SJCRH30 (cell line): ENCODE measurements at places on chromosomes 12 and 14.
A peak's percentile ranks its signal among the peaks of the same experiment; 100 is the strongest.

GRCh38 chr14:52067873-52068614 is 815 bp downstream of the NID2 start:
- no peak for DNase-seq

DNA sequence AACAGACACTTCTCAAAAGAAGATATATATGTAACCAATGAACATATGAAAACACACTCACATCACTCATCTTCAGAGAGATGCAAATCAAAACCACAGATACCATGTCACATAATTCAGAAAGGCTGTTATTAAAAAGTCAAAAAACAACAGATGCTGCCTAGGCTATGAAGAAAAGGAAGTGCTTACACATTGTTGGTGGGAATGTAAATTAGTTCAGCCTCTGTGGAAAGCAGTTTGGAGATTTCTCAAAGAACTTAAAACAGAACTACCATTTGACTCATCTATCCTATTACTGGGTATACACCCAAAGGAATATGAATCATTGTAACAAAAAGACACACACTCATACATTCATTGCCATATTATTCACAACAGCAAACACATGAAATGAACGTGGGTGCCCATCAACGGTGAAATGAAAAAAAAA is 35.1 kb downstream of the EIF2S3B start:
- no peak for DNase-seq

DNA sequence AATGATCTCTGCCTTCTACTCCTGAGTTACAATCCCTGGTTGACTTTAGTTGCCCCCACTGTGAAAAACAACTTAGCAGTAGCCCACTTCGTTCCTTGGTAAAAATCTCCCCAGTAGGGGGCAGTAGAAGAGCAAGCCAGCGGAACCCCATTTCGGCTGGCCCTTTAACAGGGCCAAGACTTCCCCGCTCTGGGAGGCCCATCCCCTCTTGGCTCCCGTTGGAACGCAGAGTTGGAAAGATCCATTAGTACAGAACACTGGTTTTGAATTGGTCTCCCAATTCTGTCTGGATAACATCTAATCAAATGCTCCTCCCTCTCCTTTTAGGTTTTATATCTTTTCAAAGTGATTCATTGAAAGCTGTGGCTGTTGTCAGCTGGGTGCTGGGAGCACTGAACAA is 1133.3 kb downstream of the BCL11B start:
- peak; percentile 35 for DNase-seq

DNA sequence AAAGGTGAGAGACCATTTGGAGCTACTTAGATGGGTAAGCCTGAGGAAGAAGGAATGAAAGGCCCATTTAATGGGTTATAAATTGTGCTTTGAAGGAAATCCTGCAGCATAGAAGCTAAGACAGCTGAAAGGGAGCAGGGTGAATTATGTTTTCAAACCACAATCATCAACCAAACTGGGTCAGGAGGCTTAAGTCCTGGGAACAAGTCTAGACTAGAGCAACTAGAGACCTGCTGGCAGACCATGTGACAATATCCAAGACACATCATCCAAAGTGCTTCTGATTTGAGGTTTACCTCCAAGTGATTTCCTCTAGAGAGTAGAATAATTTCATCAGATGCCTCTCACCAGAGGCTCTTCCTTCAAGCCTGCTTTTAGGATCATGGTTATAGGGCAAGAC is 53.7 kb downstream of the MAP3K9 start:
- peak; percentile 21 for DNase-seq

DNA sequence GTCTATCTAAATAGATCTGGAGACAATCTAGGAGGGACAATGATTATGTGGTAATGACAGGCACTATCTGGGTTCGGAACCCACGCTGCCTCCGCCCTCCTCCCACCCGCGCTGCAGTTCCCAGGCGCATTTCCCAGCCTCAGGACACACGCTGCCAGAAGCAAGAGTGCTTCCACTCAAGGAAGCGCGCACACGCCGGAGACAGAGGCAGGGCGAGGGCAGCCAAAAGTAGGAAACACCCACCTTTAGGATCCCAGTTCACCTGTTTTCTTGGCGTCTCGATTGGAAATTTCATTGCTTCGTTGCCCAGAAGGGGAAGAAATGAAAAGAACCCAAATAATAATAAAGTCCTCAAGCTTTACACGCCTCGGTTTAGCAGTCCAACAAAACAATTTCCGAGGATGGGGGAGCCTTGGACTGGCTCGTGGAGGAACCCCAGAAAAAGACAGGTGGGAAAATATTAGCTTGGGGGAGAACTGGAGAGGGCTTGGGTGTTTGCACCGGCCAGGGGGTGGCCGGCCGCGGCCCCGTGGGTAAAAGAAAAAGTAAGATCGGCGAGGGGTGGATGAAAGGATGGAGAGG is 474 bp downstream of the KCNK10 start:
- DNase-seq: peak; percentile 5

GRCh38 chr12:114347861-114348260 is 58.1 kb downstream of the TBX5 start:
- DNase-seq: no peak

DNA sequence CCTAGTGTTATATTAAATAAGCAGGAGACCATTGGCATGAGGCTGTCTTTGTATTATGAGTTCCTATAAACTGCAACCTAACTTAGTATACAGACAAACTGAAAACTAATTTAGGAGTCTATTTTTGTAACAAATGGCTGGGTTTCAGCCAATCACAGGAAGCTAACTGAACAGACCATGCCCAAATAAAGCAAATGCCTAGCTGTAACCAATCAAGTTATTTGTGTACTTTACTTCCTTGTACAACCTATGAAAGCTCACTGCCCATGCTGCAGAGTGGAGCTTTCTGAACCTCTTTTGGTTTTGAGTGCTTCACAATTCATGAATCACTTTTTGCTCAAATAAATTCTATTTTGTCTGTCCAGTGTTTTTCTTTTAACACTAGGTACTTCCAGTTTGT is 41.6 kb downstream of the GUCY2C start:
- no peak for DNase-seq

GRCh38 chr12:6458281-6459003 is 6.6 kb downstream of the TAPBPL start:
- no peak for DNase-seq

DNA sequence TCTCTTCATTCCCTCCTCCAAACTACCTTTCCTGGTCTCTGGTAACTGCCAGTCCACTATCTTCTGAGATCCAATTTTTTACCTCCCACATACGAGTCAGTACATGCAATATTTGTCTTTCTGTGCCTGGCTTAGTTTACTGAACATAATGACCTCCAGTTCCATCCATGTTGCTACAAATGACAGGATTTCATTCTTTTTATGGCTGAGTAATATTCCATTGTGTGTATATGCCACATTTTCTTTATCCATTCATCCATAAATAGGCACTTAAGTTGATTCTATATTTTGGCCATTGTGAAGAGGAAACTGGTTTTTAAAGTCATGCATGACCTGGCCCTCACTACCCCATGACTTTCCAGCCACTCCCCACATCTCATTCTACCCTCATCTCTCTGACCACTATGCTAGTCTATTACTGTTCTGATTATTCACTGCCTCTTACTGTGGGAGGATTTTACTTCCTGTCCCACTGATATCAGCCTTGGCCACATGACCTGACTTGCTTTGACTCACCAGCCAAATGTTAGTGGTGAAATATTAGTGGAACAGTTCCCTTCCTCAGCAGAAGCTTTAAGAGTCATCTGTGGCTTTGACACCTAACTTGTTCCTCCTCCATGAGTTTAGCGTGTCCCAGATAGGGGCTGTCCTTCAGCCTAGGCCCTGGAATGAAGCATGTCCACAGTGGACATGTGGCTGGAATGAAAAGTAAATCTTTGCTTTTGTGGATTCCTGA is 52.2 kb downstream of the GOLGA5 start:
- no peak for DNase-seq

DNA sequence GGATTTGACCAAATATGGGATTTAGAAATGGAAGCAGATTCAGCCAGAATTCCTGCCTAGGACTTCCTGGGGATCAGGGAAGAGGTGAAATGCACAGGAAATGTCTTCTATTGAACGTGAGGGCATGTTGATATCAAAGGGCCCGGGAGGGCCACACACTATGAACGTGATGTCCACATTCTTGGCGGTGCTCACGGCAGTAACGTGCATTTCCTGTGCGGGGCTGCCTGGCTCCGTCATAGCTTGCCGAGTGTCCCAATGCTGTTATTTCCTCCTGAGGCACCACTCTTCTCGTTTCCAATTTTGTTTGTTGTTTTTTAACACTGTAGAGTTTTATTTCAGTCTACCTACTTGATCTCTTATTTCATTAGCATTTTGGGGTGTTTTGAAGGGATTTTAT is 67.3 kb downstream of the ZNF664 start:
- no peak for DNase-seq

DNA sequence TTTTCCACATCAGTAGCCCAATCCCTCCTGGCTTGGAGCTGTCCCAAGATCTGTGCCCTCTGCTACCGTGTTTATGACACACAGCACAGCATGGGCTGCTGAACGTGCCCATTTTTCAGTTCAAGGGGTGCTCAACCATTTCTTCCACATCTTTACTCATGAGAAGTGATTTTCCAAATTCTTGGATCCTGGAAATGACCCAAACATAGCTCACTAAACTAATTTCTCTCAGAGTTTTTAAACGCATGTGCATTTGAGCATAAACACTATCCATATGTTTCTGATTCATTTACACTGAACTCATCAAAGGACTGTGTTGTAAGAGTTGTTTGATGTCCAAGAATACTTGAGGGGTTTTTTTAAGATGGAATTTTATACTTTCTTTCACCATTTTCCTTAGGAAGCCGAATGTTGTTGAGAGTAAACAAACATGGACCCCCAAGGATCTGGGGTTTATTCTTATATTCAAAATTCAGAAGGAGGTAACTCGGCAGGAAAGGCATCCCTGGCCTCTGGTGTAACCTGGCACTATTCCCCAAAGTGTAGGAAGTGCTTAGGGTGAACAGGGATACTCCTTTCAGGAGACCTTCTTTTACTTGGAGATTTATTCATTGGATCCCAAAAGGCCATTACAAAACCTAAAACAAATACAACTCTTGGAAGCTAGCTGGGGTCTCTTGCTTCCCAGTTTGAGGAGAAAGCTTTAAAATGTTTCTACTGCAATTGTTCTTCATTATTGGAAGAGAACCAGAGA is 215.0 kb downstream of the BMP4 start:
- no peak for DNase-seq

DNA sequence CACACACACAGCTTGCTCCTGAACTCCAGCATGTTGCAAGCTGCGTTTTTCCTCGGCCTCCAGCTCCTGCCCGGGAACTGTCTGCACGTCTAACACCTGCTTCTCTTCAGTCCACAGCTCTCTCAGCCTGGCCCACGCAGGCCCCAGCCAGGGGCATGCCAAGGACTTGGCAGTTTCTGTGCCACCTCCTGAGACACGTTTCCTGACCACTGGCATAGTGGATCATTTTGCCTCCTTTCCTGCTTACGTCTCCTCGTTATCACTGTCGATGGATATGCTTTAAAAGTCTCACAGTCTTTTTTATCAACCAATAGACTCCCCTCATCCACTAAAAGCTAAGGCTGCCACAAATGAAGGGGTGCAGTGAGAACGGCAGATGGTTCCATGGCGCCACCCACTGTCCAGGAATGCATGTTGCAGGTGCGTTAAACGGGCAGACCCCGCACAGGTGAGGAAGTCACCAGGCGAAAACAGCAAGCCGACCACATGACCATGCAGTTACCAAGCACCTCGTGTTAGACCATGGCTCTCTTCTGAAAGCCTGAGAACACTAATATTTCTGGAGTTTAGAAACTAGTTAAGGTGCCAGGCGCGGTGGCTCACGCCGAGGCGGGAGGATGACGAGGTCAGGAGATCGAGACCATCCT is 14.7 kb upstream of the TEAD4 start:
- peak; percentile 54 for DNase-seq

GRCh38 chr12:70815971-70816391 is 104.6 kb downstream of the PTPRR start:
- DNase-seq: no peak

DNA sequence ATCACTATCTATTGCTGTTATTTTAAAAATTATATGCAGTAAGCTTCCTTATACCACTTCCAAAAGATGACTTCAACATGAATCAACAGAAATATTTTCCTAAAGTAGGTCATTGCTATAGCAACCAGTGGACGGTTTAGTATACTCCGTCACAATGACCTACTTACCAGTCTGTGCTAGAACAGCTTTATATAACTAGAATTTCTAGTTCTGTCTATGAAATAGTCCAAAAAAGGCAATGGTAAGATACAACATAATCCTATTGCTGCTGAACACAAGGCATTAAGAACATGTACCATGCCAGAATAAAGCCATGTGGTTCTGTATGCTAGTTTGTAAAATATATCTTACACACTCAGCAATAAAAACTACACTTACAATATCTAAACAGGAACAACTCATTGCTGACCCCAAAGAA is 40.7 kb upstream of the MTERF2 start:
- no peak for DNase-seq

GRCh38 chr14:74637178-74637550 is 25.1 kb upstream of the LTBP2 start:
- no peak for DNase-seq

DNA sequence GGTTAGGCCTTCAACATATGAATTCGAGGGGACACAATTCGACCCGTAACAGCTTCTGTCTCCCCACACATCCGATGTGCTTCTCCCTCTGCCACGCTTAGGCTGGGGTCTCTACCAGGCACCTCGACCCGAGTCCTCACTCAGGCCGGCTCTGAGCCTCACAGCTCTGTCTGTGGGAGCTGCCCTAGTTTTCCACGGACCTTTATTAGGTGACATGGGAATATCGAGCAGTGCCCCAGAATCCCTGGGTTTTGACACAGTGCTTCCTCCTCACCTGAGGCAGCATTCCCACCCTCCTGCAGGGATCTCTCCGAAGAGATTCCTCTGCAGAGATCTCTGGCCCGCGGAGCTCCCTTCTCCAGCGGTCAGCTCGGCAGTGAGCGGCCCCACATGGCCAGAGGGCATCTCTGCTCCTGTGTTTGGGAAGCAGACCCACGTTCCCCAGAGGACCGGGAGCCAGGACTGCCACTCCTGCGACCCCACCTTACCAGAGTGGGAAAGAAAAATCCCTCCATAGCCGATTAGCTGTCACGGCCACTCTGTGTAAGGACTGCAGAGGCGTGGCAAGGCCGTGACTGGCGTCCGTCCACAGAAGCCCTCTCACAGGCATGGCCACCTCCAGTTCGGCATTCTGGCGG is 21.2 kb downstream of the ZBTB42 start:
- no peak for DNase-seq
